Left lobe of liver (tissue), 2 donors: ENCODE measurements at places on chromosomes 7 and 10. TPM values are rescaled to one million over a fixed set of nuclear protein-coding genes. Genes with fewer than 3 reads are reported as not detected.
A peak's percentile ranks its signal among the peaks of the same experiment; 100 is the strongest.

GRCh38 chr7:28075674-28076358, 104.8 kb downstream of the JAZF1 start:
- no peak for DNase-seq

Gene RPEL1
- total RNA-seq, result not detected

Gene ANKRD61
- total RNA-seq, result not detected

- DNase-seq, result peak; percentile 69
These were observed 85.8 kb upstream of the EGFR start for GRCh38 chr7:54932818-54933543.

GRCh38 chr10:77768039-77768438, 130.4 kb upstream of the KCNMA1 start:
- peak; percentile 8 for DNase-seq

GRCh38 chr7:17887286-17887685, 53.0 kb downstream of the SNX13 start:
- DNase-seq, result no peak

DNA sequence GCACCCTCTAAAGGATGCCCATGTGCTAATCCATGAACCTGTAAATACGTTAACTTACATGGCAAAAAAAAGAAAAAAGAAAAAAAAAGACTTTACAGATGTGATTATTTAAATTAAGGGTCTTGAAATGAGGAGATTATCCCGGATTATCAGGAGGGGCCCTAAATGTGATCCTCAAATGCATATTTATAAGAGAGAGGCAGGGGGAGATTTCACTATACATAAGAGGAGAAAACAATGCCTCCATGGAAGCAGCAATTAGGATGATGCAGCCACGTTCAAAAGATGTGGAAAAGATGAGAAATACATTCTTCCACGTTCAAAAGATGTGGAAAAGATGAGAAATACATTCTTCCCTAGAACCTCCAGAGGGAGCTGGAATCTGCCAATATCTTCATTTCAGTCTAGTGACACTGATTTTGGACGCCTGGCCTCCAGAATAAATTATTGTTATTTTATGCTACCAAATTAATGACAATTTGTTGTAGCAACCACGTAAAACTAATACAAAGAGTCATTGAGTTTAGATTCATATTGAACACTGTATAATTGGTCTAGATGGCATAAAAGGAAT, 328.4 kb upstream of the GNAI1 start:
- no peak for DNase-seq

GRCh38 chr7:158093156-158093796, 494.3 kb downstream of the PTPRN2 start:
- DNase-seq, result peak; percentile 14

DNA sequence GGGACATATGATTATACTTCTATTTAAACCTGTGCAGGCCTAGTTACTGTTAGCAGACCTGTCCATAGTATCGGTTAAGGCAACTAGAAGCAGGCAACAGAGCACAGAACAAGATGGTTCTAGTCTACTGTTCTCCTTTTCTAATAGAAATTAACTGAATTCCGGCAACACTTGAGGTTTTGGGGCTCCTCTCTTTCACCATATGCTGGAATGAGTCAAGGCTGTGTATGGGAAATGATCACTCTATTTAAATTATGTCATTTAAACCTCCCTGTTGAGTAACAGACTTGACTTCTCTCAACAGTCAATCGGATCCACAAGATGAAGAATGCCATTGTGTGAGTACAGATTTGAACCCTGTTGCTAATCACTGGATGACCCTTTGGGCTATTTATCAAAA, 6.2 kb upstream of the OTUD1 start:
- no peak for DNase-seq

GRCh38 chr7:87116315-87116714, 35.9 kb upstream of the DMTF1 start:
- no peak for DNase-seq

Gene PCLO
- total RNA-seq, result 0.33 TPM

DNA sequence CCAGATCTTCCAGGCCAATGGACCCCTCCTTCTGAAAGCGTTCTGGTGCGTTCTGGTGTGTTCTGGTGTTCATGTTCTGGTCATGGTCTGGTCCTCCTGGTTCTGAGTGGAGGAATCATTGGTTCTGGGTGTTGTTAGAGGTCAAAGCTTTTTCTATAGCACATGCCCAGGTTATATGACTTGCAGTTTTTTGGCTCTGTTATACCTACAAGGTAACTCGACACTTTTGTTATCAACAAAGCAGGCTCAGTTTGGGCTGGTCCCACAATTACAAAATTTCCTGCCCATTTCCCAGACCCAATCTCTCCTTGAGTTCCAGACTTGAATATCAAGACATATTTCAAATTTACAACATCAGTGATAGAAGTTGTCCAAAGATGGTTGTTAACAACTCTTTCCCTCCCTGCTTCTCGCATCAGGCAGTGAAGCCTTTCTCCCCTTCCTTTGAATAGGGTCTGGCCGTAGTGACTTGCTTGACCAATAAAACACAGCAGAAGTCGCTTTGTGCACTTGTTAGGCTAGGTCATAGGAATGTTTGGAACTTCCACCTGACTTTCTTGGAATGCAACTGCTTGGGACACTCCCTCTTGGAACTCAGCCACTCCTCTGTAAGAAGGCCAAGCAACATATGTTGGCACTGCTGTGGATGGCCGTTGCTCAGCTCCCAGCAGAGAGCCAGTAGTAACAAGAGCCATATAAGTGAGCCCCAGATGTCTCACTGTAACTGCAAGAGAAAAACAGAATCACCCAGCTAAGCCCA, 83.1 kb upstream of the STEAP1B start:
- no peak for DNase-seq

- no peak for DNase-seq
These were observed 1.1 kb upstream of the FEZF1 start for GRCh38 chr7:122305475-122306319.

DNA sequence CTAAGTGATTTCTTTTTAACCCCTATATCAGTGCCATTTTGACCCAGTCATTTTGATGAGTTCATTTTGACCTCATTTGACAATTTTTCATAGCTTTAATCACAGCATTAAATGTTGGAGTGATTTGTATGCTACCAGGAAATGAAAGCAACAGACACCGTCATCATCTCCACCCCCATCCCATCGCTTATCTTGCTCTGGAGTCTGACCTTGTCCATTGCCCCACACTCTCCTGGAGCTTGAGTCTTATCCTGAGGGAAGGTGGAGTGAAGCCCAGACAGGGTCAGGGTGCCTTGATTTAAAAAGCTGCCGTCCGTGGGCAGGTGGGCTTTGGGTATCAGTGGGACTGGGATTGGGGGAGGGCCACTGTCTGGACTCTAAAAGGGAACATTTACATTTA, 94.7 kb upstream of the JCAD start:
- DNase-seq, result no peak
